Fibroblast of skin of right biceps (primary cell): ENCODE measurements at places on chromosomes 5 and 9.
A peak's percentile ranks its signal among the peaks of the same experiment; 100 is the strongest.

DNA sequence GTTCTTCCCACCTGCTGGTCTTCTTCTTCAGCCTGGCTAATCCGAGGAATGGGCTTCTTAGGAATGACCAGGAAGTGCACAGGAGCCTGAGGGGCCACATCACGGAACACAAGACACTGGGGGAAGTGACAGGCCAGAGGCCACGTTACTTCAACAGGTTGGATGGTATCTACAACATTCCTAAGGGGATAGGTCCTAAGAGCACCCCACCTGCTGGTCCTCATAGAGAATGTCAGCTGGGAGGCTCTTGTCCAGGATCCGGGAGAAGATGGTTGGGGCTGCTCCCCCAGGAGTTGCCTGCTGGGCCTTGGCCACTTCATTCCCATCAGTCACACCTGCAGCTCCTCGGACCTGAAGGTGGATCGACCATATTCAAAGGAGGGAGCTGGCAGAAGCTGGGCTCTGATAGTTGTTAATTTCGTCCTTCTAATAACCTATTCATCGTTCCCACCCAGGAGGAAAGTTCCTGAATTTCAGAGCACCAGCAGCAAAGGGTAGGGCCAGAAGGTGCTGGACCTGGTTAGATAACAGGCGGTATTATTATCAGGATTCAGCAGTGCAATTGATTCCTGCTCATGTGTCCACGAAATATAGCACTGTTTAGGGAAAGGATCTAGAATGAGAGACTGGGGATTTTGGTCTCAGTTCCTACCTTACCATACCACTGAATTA is 1.3 kb downstream of the HINT2 start:
- peak; percentile 36 for DNase-seq

- DNase-seq: no peak
Observed at GRCh38 chr5:86232246-86232645, 385.5 kb upstream of the COX7C start.

GRCh38 chr9:128902351-128903078 is 18.3 kb upstream of the PHYHD1 start:
- no peak for DNase-seq

GRCh38 chr9:125761676-125762450 is 14.7 kb downstream of the PBX3 start:
- no peak for DNase-seq

DNA sequence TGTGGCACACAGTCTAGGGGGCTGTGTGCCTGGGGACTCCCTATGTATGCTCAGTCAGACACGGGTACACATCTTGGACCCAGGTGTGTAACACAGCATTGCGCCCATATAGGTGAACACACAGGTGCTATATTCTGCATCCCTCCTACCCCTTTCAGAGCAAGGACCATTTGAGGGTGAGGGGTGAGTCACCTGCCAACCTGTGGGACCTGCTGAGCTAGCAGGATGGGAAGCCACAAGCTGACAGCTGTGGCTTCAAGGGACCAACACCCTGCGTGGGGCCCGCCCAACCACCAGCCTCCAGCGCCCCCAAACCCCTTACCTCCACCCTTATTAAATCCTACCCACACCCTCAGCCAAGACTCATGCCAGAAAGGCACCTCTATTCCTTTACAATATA is 14.6 kb upstream of the AQP7 start:
- DNase-seq: no peak

GRCh38 chr9:113708821-113709713 is 167.0 kb upstream of the ZNF618 start:
- no peak for DNase-seq

DNA sequence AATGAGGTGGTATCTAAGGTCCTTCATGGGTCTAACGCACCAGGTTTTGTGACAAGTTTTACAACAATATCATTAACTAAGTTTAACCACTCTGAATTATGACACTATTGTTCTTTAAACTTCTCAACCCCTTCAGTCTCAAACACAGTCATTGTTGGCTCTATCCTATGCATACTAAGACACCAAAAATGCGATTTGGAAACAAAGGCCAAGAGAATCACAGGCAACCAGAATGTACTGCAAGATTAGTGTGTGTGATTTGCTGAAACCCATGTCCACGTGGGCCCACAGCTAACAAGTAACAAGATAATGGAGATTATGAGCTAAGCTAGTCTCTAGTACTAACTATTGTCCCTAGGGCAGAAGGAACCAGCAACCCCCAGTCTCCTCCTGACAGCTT is 142.2 kb upstream of the RANBP3L start:
- DNase-seq: no peak
